HCEC 1CT (cell line): ENCODE measurements at places on chromosomes 5 and 9.
A peak's percentile ranks its signal among the peaks of the same experiment; 100 is the strongest.

DNA sequence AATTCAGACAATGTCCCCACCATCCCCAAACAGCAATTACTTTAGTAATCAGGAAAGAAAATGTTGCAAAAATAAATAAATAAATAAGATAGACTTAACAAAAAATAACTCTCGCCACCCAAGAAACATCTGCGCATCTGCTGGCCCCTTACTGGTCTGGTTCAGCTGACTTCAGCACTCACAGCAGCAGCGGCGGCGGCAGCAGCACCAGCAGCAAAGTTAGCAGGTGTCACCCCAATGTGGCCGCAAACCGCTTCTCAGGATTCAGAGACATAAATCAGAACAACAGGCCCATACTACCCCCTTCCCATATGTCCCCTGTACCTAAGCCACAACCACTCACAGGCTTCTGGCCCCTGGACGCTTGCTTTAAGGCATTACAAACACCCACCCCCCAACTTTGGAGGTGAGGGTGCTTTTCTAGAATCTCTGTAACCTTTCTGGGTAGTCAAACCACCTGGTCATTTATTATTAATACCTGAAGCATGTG lies 593.0 kb downstream of the BNC2 start:
- no peak for DNase-seq

DNA sequence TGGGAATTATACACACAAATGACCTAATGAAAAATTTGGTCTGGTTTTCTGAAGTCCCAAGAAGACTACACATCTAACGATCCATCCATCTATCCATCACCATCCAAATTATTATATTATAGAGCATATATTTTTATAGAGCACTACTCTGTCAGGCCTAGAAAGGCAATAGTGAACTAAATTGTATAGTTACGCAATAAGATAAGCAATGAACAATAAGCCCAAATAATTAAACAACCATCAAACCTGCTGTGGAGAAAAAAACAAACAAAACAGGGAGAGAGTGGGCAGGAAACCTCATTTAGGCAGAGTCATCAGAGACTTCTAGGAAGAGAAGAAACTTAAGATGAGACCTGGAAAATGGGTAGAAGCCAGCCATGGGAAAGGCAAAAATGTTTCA lies 59.7 kb downstream of the MTX3 start:
- DNase-seq: no peak

GRCh38 chr5:22662391-22662790 lies 190.8 kb downstream of the CDH12 start:
- DNase-seq: no peak

GRCh38 chr9:7402334-7403027 lies 397.1 kb downstream of the DMAC1 start:
- no peak for DNase-seq

DNA sequence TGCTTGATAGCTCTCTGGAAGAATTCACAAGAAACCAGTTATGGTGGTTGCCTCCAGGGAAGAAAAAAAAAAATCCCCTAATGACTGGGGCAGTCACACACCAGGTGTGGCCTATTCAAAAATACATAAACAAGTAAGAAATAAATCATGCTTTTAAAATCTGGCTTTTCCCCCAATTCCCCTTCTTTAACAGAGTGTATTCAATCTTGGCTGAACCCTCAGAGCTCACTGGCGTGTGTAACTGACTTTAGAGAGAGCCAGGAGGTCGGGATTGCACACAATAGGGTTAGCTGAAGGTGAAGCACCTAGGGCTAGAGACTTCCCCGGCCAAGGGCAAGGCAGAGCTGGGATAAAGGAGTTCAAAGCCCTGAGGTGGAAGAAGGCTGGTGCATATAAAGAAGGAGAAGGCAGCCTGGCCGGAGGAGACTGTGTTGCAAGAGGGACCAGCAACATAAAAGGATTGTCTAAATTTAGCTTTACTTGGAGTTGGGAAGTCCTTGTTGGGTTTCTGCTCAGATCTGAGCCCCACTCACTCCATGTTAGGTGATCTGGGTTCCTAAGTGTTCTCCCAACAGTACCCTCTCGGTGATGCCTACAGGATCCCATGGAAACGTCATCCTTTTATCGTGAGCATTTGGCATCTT lies 19.7 kb downstream of the FNBP1 start:
- no peak for DNase-seq

GRCh38 chr5:79297661-79298060 lies 61.7 kb downstream of the JMY start:
- DNase-seq: no peak

DNA sequence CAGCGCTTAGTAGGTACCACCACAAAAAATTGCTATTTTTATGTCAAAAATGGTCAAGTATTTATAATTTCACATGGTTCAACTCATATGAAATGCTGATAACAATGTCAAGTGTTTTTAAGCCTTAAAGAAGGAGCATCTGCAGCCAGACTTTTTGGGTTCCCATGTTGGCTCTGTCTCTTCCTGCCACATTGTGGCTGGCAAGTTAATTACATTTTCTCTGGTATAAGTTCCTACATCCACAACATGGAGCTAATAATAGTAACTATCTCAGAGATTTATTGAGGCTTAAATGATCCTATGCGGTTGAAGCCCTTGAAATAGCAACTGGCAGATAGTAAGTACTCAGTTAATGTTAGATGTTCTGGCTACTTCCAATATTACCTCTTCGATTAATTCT lies 5.4 kb downstream of the ATP10B start:
- no peak for DNase-seq

GRCh38 chr9:125906144-125906543 lies 159.0 kb downstream of the PBX3 start:
- DNase-seq: peak; percentile 57

DNA sequence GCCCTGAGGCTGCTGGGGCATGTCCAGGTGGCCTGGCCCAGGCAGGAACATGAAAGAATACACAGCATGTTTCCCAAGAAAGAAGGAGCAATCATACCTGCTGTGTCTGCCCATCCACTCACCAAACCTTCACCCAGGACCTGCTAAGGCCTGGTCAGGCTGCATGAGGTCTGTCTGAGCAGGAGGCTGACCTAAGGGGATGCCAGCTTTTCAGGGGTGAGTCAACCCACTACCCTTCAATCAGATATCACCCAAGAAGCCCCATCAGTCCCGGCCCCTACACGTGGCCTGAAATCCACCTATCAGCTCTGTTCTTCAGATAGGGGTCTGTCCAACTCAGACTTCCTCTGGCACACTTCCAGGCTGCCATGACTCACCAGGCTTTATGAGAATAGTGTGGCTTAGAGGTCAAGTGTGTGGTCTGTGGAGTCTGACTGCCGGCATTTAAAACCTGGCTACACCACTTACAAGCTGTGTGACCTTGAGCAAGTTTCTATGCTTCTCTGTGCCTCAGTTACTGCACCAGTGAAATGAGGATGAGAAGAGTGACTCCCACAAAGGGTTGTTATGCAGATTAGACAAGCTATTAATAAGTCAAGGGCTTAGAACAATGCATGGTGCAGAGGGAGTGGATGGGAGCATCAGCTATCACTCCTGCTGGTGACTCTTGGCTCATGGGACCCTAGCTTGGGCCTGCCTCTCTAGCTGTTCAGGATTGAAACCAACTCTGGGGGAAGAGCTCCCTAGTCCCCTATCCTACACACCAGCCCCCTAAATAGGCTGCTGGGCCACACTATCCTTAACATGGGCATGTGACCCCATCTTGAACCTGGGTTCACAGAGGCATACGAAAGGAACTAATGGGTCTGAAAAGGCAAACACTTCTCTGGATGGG lies 130.3 kb downstream of the PAX5 start:
- DNase-seq: peak; percentile 64

GRCh38 chr5:161378701-161379100 lies 167.8 kb downstream of the GABRB2 start:
- DNase-seq: no peak

- DNase-seq: no peak
These were observed 15.7 kb downstream of the SAP30L start for GRCh38 chr5:154461531-154461930.

- no peak for DNase-seq
These were observed 81.1 kb upstream of the SLC12A2 start for GRCh38 chr5:128002425-128002824.

DNA sequence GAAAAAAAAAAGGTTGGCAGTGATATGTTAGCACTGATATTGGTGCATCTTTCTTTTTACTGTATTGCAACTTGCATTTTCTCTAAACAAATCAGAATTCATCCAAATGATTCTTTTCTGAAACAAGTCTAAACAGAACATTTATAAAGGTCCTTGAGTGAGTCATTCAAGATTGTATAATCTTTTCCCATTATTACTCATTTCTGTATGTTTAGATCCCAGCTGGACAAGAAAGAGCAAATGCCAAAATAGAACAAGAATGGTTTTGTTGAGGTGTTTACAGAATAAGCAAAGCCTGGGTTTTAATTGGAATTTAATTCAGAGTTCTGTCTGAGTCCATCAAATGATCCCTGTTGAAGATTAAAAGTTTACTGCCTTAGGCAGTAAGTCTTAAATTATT lies 112.3 kb downstream of the VCAN start:
- peak; percentile 81 for DNase-seq

- DNase-seq: peak; percentile 57
These were observed 222.6 kb downstream of the ROR2 start for GRCh38 chr9:91727316-91727861.

DNA sequence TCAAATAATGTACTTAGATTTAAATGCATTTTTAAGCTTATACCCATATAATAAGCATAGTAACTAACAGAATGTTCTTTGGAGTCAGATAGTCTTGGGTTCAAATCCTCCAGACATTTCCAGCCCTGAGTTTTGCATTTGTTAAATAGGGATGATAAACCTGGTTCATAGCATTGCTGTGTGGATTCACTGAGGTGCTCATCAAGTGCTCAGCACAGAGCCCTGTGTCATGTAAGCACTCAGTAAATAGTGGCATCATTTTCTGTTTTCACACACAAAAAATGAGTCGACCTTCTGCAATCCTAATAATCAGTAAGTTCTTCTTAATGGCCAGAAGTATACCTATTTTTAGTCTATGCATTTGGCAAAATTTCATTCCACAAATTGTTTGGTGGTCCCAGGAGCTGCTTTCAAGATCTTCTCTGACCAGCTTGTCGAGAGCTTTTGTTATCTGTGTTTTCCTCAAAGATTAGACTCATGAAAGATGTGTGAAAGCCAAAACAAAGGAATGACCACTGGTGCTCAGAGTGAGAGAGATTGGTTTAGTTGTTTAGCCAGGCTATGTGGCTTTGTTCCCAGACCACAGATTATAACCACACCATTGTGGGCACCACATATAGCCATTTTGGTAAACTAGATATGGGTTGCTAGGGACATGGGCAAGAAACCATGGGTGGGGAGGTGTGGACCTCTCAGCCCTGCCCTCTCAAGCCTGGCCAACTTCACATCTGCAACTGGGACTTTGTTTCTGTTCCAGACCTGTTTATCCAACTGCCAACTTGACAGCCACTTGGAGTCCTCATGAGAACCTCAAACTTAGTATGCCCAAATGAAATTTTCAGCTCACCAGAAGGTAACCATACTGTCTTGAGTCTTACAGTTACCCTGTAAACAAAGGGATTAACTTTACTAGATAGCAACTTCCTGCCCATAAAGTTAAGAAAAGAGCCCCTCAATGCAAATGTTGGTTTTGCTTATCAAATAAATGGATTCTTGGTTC lies 45.0 kb downstream of the DOCK8 start:
- no peak for DNase-seq

DNA sequence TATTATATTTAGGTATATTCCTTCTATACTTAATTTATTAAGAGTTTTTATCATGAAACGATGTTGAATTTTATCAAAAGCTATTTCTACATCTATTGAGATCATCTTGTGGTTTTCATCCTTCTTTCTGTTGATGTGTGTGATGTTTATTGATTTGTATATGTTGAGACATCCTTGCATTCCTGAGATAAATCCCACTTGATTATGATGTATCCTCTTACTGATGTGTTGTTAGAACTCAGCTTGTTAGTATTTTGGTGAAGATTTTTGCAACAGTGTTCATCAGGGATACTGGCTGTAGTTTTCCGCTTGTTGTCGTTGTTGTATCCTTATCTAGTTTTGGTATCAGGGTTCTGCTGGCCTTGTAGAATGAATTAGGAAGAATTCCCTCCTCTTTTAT lies 213.6 kb downstream of the GDNF start:
- DNase-seq: peak; percentile 47

DNA sequence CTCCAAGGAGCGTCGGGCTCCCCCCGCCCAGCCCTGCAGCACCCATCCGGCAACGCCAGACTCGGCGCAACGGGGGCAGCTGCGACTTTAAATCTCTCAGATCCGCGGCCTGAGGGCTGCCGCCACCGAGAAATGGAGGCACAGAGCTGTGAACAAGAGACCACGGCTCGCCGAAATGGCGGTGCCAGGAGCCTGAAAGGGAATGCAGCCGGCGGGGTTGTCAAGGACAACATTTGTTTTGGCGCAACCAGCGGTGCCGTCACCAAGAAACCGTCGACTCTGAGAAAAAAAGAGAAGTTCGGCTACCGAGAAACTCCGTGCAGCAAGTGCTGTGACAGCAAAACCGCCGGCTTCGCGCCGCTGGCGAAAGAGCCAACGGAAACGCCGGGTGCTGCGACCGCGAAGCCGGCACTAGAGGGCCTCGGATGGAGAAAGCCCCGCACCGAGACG lies 2.1 kb upstream of the ANXA2R start:
- DNase-seq: peak; percentile 72

DNA sequence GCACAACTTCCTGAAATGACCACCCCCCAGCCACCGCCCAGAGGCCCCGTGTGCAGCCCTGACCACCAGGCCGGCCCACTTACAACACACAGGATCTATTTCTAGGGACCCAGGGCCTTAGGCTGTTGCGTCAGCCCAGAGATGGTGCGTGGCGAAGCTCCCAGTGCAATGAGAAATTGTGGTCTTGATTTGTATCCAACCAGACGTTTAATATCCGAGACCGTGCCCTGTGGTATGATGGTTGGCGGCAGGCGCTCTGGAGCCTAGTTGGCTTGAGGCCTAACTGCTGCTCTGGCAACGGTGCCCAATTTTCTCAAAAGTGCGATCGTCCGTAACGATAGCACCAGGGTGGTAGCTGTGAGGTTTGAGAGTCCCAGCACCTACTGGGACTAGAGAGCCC lies 32.6 kb upstream of the SLC6A19 start:
- no peak for DNase-seq

DNA sequence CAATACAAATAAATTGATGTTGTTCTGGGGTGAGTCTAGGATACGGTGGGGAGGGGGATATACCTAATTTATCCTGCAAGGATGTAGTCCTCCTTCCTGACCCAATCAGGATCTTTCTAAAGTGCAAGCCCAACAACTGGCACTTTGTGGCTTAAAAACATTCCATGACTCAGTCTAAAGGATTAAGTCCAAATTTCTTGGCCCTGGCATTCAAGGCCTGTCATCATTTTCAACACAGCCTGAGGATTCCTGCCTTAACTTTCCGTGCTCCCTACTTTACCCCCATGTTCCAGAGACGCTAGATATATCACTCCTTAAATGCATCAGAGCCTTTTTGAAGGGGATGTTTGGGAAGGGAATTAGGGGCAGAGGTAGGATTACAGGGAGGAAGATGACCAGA lies 1.0 kb downstream of the FAM221B start:
- DNase-seq: peak; percentile 74

- peak; percentile 87 for DNase-seq
These were observed 243.0 kb downstream of the ZSWIM6 start for GRCh38 chr5:61575103-61575502.

DNA sequence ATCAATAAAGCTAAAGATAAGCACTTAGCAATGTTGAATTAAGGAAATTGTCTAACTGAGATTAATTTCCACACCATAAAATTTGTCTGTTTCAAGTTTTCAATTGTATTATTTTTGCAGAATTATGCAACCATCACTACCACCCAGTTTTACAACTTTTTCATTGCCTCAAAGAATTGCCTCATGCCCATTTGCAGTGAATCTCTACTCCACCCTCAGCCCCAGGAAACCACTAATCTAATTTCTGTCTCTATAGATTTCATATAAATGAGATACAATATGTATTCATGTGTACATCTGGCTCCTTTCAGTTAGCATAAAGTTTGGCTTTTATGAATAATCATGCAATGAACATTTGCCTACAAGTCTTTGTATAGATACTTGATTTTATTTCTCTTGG lies 72.9 kb downstream of the PTCD2 start:
- DNase-seq: no peak
